ENCODE measurements at places on chromosomes 13 and 19. TPM values are rescaled to one million over a fixed set of nuclear protein-coding genes. Genes with fewer than 3 reads are reported as not detected.

The S1PR4 gene
- total RNA-seq = not detected

The GNG8 gene
- not detected for total RNA-seq

The ZSCAN1 gene
- not detected for total RNA-seq

The GJA3 gene
- 0.89 TPM for total RNA-seq

The CNN1 gene
- total RNA-seq = 9.3 TPM

The FFAR1 gene
- total RNA-seq = not detected

The ZNF429 gene
- 1.3 TPM for total RNA-seq

The MYBPC2 gene
- not detected for total RNA-seq

The PCSK4 gene
- 1.3 TPM for total RNA-seq

The PSG1 gene
- total RNA-seq = not detected

The CCNA1 gene
- total RNA-seq = 4.9 TPM

The LENG9 gene
- 2.1 TPM for total RNA-seq

The ERFL gene
- total RNA-seq = not detected

The MTUS2 gene
- total RNA-seq = under 0.01 TPM

The RAB4B gene
- 32.4 TPM for total RNA-seq

- no peak for DNase-seq
These were observed 17.8 kb downstream of the SHISA2 start for GRCh38 chr13:26034018-26034417.

- no peak for DNase-seq
These were observed 5.0 kb upstream of the CCDC61 start for GRCh38 chr19:45990113-45990728.

DNA sequence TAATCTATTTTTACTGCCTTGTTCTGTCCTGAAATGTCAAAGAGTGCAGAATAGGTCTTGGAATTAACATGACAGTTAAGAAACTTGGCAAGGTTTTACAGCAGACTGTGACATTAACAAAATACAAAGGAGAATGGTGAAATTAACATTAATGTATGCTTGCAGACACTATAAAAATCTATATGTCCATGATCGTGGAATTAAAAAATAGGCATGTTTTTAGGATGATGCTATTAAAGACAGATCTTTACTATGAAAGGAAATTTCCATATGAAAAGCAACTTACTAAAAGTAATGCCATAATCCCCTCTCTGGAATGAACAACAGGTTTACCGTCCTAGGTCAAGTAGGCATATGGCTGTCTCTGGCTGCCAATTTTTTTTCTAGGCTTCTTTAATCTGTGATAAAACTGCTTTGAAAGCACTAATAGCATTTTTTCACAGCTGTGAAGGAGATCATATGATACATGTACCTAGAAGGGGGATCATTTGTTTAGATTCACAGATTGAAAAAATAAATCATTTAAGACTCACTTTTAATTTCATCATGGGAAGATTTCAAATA, 291.5 kb downstream of the ZNF536 start:
- no peak for DNase-seq

- no peak for DNase-seq
These were observed 5.1 kb downstream of the REEP6 start for GRCh38 chr19:1495799-1496713.

DNA sequence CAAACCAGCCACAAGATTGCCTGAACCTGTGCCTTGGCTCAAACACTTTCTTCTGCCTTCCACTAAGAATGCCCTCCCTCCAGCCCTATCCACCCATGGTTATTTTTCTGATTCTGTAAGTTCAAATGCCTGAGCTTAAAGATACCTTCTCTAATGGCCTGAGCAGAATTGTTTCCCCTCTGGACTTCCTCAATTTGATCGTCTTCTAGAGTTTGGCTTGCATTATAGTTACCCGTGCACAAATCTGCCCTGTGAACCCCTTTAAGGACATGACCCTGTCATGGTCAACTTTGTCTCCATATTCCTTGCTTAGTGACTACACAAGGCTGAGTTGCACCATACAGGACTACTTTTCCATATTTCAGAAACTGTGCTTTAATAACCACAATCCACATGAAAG, 481.0 kb downstream of the FOXO1 start:
- DNase-seq = no peak

DNA sequence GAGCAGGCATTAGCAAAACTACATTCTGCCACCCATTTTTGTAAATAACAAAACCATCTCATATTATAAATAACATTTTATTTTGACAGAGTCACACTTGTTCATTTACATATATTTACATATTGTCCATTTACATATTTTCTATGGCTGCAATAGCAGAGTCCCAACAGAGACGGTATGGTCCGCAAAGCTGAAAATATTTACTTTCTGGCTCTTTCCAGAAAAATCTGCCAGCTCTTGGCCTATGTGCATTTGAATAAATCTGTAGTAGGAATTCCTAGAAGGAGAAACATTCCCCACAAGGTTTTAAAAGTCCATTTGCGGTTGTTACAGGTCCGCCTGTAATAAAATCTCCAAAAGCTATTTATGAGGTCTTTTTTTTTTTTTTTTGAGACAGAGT, 5.7 kb upstream of the TSPAN16 start:
- no peak for DNase-seq

DNA sequence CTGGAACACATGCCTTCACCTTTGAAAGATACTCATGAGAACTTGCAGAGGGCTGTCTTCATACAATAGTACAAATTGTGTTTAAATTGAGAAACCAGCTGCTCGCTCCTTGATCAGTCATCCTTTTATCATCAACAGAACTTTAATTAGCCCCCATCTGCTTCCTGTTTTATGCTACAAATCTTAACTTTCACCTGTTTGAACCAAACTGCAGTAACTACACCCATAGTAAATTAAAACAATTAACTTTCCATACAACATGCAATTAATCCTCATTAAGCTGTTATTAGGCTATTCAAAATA, 85.2 kb downstream of the FOXO1 start:
- no peak for DNase-seq

DNA sequence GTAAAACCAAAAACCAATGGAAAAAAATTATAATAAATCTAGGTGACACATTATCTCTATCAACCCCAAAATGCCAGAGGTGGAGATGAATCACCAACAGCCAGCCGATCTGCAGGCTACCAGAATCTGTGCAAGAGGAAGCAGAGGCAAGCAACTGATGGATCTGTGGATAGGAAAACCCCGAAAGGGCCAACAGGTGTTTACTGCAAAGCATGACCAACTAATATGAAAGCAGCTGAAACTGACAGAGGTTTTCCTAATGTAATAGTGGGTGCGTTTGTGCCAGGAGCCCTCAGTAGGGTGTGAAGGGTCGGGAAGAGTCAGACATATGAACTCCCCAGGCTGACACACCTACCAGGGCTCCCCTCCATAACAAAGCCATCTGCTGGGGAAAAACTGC, 554.6 kb downstream of the RFC3 start:
- DNase-seq = peak; percentile 5

- DNase-seq = no peak
These were observed 97.1 kb upstream of the UBAC2 start for GRCh38 chr13:99103536-99103935.

GRCh38 chr13:94608586-94608985, 6.9 kb downstream of the GPR180 start:
- no peak for DNase-seq

DNA sequence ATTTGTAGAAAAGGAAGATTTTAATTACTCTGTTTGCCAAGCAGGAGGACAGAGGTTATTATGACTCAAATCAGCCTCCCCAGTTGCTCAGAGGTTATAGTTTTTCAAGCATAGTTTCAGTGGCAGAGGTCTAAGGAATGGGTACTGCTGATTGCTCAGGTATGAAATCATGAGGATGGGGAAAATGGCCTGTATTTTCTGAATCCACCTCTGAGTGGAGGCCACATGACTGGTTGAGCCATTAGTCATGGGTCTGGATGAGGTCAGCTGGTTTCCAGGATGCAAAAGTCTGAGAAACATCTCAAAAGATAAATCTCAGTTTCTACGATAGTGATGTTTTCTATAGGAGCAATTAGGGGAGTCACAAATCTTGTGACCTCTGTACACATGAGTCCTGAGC, 62.8 kb upstream of the CEACAM8 start:
- no peak for DNase-seq

DNA sequence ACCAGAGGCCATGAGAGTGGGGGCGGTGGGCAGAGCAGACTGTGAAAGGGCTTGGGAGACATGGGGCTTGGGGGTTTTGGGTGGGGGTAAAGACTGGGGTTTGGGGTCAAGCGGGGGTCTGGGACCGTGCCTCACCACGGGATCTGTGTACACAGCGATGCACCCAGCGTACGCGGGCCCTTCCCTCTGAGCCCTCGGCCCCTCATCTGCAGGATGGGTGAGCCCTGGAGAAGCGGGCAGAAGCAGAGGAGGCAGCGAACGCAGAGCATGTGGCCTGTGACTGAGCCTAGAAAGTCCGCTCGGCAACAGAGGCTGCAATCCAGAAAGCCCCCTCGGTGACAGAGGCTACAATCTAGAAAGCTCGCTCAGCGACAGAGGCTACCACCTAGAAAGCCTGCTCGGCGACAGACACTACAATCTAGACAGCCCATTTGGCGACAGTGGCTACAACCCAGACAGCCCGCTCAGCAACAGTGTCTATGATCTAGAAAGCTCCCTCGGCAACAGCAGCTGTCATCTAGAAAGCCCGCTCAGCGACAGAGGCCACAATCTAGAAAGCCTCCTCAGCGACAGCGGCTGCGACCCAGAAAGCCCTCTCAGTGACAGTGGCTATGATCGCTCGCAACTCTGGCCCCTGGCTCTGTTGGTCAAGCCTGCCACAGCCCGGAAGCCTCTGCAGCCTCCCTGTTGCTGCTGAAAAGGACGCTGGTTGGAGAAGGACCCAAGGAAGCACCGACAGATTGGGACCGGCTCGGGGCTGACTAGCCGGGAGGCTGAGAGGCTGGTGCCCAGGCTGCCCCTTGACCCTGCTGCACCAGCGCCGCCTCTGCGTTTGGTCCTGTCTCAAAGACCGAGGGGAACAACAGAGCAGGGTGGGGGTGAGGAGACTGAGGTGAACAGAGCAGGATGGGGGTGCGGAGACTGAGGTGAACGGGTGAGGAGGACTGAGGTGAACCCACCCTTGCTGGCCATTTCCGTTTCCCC, 68.6 kb downstream of the SPACA7 start:
- DNase-seq = no peak

DNA sequence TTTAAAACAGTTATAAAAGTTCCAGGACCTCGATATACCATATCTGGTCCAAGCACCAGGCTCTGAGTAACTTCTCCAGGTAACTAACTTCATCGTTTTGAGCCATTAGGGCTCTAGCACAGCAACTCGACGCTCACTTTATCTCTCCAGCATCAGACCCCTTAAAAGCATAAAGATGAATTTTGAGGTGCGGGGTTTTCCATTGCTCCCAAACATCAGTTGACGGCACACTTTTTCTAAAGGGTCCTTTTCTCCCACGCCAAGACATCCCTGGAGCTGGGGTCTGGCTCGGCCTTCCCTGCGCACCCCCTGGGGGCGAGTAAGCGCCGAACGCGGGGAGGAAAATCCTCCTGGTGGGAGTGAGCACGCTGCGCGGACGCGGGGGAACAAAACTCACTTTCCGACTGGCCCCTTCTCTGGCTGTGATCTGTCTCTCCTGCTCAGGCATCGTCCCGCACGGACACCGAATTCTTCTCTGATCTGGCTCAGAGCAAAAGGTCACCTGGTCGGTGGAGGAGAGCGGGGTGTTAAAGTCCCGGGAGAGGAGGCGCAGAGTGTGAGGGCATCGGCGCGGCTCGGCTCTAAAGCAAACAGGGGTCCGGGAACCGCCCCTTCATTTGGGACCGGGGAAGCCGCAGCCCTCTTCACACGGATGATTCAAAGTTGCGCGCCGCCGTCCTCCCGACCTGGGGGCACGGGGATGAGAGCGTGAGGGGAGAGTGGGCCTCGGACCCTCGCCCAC, at the start of gene ATP7B:
Gene ATP7B, minus strand, starts transcription at position 561 of the 742 bp plus-strand sequence. Its CDS starts 113 bp downstream, at position 448.
- DNase-seq = no peak

- peak; percentile 45 for DNase-seq
These were observed 158.0 kb downstream of the DLEU7 start for GRCh38 chr13:50685491-50685890.
